ENCODE measurements at places on chromosomes 4 and X.
A peak's percentile ranks its signal among the peaks of the same experiment; 100 is the strongest.

DNA sequence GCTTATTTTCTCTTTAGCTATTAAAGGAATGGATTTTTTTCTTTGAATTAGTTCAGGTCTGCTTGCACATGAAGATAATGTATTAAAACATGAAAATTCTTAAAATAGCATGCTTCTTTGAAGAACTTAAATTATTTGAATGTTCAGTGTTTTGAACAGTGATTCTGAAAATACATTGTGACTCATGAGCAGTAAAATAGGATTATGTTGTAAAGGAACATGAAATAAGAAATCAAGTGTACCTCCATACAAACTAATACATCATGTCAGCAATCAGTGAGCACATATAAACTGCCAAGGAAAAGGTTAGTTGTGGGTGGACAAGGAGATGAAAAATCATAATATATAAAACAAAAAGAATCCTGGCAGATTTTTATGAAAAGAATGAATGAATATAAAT is 66.1 kb downstream of the SNX25 start:
- DNase-seq = no peak

DNA sequence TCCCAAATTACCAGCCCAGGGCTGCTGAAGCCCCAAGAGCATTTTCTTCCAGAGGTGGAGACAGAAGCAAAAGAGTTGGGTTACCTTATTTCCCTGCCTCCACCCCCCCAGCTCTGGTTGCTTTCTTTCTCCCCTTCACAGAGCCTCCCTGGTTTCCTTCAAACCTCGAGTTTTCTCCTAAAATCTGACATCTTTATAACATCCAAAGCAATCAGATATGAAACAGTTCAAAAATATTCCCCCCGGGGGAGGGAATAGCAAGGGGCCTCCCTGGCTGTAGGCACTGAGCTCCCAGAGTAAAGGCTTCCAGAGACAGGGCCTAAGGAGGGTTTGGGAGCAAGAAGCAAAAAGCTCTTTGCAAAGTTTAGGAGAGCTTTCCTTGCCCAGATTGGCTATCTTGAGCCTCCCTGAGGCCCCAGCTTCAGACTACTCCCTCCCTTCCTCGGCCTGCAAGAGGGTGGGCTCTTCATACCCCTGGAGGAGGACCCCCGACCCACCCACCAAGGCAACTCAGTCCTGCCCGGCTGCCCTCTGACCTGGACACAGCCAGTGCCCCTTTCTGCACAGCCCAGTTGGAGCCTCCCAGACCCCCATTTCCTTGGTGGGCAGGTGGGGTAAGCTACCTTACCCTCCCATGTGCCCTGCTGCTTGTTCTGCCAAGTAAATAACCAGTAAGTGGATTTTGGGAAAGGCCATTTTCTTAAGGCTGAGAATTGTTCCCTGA is 7.6 kb downstream of the MAMLD1 start:
- DNase-seq = no peak

GRCh38 chr4:112296949-112297880 is at the start of gene ALPK1:
TSS of gene ALPK1 (plus strand) at chr4:112297369.
- DNase-seq = no peak

GRCh38 chr4:151099976-151100417 is 569 bp downstream of the RPS3A start:
- no peak for DNase-seq

GRCh38 chr4:144185086-144185485 is 44.6 kb upstream of the GYPA start:
- DNase-seq = no peak

DNA sequence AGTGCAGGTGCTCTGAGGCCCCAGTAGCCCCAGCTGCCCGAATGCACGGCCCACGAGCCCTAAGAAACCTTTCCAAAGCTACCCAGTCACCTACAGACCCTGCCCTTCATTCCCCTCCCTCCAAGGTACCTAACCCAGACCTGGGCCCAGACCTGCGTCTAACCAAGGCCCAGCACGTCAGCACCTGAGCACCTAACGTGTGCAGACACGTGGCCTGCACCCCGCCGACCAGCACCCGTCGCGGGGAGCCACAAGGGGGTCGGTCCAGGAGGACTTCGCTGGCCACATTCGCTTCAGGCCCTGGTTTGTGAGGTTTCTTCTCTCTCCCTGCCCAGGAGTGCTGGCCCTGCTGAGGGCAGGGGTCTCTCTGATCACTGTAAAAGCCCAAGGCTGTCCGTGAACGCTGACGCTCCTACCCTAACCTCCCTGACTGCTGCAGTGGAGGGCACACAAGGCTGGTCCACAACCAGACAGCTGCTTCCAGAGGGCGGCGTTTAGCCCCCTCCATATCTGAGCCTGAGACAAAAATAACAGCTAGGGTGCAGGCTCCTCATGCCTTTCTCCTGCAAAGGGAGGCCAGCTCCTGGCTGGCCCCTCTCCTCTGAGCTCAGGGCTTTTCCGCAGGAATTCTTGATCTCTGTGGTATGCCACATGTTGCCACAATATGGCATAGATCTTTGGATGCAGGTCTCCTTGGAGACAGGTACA is 31.8 kb downstream of the WDR1 start:
- DNase-seq = no peak

GRCh38 chrX:55919367-55920221 is 202.0 kb downstream of the RRAGB start:
- DNase-seq = no peak

DNA sequence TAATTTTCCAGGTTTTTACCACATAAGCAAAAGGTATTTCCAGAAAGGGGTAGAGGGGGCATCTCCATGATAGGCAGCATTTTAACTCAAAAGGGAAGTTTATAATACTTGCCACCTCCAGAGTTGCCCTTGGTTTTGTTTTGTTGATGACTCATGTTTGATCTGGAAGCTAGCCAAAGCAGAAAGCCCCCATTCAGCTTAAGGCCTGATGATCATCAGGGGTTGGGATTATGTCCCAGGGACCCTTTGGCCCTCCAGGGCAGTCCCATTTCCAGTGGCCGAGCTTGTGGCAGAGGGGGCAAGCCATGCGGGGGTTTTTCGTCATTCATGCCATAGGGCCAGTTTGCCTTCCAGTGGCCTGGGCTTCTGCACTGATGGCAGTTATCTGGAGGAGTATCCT is 143.0 kb upstream of the PLAC1 start:
- no peak for DNase-seq

- no peak for DNase-seq
Measured at GRCh38 chr4:17771284-17771908, 10.0 kb downstream of the FAM184B start.

DNA sequence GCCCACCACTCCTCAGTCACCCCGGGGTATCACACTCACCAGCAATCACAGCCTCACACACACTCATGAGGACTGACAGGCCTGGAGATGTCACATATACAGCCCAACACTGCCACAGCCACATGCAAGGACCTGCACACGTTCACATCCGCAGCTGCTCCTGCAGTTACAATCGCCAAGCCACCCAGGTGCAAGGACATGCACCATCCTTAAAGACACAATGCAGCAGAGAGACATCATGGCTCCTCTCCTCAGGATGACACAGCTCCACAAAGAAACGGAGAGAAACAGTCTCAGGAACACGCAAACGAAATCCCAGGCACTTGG is 1.1 kb downstream of the PCSK1N start:
- DNase-seq = no peak

- no peak for DNase-seq
Measured at GRCh38 chr4:65834707-65835106, 164.4 kb upstream of the EPHA5 start.

DNA sequence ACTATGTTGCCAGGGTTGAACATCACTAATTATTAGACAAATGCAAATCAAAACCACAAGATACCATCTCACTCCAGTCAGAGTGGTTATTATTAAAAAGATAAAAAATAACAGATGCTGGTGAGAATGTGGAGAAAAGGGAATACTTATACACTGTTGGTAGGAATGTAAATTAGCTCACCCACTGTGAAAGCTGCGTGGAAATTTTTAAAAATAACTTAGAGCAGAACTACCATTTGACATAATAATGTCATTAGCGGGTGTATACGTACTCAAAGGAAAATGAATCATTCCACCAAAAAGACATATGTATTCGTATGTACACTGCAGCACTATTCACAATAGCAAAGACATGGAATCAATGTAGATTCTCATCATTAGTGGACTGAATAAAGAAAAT is 48.6 kb upstream of the UGT2A1 start:
- no peak for DNase-seq

DNA sequence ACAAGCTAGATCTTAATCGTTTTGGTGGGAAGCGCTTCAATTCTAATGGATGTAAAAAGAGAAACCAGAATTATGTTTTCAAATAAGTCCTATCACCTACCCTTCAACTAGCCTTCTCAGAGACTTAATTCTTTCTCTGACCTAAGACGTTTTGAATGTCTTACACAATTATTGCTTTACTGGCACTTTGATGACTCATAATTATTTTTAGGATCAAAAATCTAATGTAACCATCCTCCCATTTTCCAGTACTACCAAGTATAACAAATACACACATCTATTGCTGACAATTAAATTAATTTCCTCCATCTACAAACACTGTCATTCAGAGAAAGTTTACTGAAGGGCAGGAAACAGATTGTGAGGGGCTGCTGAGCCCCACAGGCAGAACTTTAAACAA is 108.6 kb downstream of the PPP3CA start:
- no peak for DNase-seq

- DNase-seq = no peak
Measured at GRCh38 chrX:1529756-1530155, 7.2 kb downstream of the P2RY8 start.

DNA sequence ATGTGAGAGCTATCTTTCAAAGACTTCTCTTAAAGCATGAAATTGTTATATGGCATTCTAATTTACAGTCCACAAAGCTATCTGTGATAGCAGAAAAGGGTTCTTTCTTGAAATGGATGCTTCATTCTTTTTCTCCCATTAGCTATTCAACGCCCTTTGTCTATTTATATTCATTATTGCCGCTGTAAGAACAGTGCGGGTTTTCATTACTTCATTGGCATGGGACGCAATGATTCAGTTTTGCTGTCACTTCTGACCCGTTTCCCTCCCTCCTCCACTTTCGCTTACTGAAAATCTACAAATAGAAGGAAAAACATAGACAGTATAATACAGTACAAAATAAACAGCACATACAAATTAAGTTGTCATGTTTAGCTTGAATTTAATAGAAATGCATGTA is 394.6 kb downstream of the PCDH7 start:
- no peak for DNase-seq

DNA sequence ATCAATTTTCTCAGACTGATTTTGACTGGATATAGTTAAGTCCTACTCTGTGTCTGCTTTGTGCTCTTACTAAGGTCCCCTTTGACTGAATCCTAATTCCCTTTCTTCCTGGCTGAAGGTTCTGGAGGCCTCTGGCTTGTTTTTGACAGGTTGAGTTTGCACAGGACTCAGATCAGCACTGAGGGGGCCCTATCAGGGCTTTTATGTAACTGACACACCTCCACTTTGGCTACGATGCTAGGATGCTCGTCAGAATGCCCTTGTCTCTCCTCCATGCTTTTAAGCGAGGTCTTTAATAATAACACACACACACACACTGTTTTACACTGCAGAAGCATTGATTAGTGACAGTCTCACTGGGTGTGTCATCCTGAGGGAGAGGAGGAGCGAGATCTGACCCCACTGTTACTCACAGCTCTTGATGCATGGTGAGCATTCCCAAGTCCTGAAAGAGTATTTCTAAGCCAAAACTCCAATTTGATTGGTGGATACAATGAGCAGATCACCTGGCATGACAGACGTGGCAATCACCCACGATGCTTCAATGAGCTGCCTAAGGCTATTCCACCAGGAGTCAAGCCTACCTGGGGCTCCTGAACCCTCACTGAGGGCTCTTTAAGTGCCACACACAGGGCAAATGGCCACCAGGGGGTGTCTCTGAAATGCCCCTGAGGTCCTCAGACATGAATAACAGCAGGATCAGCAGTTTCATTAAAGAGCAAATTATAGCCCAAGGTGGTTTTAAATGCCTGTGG is 130.4 kb upstream of the CPEB2 start:
- peak; percentile 2 for DNase-seq

DNA sequence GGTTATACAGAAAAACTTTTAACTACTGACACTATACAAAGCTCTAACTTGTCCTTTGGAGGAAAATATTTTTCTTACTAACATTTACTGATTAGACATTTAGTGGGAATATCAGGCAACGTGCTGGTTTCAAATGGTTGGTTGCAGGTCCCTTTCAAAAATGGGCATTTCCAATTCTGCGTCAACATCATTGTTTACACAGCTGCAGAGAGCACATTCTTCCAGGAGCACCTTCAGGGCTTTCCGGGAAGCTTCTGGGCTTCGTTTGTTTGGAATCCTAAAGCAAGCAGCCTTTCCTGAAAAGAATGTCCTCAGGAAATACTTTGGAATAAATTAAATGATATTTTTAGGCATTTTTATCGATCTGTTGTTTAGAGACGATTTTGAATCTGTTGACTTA is 289.7 kb downstream of the TRIML1 start:
- no peak for DNase-seq

GRCh38 chr4:186743261-186743660 is 19.6 kb upstream of the FAT1 start:
- DNase-seq = no peak

DNA sequence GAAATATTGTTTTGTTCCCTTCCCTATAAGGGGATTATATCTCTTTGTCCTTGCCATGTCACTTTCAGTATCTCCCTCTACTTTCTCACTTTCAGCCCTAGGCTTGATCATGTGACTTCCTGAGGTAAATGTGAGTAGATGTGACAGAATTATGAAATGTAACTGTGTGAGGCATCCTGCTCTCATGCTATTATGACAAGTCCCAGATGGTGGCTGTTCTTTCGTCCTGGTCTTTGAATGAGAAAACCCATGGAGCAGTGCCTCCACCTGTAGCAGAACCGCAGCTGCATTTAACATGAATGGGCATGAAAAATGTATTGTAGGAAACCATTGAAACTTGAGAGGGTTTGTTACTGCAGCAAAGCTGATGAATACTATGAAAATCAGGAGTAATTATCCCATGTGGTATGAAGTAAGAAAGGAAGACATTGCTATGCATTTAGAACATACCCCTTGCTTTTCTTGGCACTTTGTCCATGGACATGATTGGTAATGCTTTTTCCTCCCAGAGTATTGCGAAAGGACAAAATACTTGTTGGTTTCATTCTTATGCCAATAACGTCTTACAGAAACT is 202.2 kb upstream of the GPRIN3 start:
- DNase-seq = no peak
